Vagina (tissue), 2 donors: ENCODE measurements at places on chromosomes 7 and 10.

DNA sequence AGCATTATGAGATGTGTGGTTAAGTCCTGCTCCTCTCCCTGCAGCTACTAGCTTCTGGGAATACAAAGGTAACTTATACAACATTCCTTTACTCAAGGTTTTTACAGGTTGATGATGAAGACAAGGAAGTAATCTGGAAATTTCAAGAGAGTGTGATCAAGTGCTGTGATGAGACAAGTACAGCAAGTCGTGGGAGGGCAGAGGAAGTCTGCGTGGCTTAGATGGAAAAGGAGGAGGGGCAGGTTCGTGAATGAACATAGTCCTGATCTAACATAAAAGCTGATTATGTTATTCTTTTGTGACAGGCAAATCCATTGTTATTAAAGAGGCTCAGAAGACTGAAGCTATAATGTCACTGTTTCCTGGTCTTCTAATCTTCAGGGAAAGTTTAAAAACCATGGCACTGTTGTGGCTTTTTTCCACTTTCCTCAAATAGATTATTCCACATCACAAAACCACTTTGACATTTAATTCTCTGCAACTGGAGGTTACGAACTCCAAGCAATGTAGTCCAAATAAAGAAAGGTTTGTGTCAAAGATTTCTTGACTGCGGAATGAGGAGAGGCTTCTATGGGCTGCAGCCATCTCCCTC lies 84.1 kb downstream of the CPXM2 start:
- DNase-seq = no peak

DNA sequence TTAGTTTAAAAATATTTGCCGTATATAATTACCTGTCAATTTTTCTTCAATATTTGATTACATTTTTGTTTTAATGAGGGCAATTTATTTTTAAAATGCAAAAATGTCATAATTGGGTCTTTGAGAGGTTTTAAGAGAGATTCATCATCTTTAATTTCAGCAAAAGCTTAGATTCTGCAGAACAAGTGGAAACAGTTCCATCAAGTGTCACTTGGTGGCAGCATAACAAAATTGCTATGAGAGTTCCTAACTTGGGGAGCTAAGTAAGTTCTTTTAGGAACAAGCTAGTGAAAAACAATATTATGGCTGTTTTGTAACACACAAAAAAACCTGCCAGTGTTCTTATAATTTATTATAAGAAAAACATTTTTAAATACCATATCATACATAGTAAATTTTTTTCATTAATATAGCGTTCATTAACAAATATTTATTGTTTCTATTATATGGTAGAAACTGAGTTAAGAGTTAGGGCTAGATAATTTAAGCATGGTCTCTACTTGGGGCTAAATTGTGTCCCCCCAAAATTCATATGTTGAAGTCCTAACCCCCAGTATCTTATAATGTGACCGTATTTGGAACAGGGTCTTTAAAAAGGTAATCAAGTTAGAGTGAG lies 155.2 kb downstream of the MAGI2 start:
- no peak for DNase-seq

GRCh38 chr7:94067506-94067905 lies 63.4 kb upstream of the BET1 start:
- DNase-seq = no peak

GRCh38 chr10:19772972-19773371 lies 43.3 kb upstream of the PLXDC2 start:
- no peak for DNase-seq

DNA sequence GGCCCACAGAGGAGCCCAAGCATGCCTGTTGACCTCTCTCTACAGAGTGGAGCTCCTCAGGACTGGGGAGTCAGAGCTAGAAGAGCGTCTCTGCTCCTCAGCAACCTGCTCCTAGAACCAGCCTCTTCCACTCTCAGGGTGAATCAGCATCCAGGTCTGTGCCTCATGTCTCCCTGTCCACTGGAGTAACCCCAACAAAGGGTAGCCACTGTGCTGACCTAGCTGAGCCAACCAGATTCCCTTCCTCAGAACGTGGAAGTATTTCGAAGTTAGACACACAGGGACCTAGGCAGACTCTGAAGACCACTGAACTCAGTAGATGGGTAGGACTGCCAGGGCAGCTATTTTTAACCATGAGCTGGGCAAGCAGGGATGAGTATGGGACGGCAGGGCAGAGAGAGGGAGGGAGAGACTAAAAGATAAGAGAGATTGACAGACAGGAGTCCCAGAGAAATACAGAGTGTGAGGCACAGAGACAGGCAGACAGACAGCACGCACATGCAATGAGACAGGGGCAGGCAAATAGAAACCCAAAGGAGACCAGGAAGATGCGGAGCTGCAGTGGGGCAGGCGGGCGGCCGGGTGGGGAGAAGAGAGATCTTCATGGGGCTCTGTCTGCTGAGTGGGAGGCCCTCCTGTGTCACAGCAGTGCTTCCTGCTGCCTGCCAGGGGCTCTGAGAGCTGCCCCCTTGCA lies 56.7 kb downstream of the OSBPL3 start:
- no peak for DNase-seq

DNA sequence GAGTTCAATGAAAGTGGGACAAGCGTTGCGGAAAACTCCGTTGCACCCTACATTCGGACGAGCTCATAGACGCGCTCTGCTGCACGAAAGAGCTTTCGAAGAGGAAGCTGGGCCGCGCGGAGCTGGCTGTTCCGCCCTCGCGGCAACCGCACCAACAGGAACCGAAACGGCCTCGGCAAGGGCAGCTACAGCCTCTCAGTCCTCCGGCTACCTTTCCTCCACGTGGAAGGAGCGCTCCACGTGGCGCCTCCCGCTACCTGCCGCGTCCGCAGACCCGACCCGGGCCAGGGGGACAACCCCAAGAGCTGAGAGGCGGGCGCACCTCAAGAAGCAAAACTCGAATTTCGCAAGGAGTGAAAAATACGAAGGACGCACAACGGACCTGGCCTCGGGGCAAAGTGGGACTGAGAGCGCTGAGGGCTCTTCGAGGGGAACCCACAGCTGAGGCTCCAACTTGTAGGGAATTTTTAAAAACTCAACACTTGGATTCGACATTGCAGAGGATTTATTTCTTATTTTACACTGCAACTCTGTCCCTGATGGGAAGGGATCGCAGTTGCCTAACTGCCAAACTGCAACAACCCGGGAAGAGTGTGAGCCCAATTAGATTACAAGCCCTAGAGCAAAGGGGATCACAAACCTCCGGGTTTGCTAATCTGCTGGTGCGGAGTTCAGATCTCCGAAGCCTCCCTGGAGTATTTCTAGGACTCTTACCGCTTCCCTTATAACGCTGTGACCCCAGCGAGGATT lies 1.4 kb downstream of the HPSE2 start:
- no peak for DNase-seq

DNA sequence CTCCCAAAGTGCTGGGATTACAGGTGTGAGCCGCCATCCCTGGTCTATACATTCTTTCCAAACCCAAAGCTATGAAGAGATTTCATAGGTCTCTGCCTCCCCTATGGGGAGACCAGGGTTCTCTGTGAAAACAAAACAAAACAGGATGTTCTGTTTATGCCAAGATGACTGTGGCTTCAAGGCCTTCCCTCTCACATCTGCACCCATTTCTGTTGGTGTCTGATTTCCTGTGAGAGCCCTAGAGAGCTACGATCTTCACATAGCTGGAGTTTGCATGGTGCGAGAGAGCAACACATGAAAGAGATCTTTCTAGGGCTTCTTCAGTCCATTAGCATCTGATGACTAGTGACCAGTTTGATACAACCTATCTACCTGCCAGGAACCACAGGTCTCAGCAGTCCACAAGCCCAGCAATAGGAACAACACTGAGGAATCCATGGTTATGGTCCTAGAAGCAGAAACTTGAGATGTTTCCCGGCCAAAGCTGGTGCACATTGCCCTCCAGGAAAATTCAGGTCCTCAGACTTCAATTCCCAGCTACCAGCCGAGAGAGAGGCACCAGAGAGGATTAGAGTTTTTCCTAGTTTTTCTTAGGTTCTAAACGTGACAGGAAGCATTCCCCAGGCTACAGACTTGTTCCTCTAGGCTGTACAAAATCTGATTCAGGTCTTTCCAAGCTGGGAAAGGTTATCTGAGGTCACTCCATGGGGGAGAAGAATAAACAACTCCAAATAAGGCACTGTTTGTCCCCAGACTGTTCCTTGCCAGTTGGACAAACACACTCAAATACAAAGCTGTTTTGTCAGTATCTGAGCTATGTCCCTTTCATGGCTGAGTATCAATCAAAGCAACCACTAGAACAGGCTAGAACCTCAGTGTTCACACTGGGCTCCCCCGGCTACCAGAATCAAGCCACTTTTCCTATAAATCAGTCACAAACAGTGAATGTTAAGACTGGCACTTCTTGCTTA lies 259.7 kb downstream of the CALN1 start:
- no peak for DNase-seq

GRCh38 chr7:106823631-106824030 lies 41.5 kb upstream of the PIK3CG start:
- DNase-seq = peak; percentile 62

DNA sequence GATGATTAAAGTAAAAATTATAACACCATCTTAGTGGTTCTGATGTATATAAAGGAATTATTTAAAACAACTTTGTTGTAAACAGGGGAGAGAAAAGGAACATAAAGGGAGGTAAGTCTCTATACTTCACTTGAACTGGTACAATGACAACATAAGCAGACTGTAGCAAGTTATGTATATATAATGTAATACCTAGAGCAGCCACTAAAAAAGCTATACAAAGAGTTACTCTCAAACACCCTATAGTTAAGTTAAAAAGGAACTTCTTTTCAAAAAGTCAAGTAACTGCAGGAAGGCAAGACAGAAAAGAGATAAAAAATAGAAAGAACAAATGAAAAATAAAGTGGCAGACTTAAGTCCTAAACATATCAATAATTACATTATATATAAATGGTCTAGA lies 82.3 kb downstream of the ZNF503 start:
- no peak for DNase-seq

DNA sequence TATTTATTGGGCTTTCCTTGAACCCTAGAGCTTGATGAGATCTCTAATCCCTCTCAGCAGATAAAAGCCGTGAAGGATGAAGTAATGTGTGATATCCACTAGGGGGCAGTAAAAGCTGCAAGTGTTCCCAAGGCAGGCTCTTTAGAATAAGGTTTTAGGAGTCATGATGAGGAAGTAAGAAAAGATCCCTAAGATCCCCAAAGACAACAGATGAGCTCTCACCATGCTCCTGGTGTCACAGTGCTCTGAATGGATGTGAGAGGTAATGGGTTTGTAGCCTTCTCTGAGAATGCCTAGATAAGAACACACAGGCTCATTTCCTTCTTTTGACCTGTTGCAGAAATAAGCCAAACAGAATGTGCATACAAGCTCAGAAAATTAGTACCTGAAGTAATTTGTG lies 70.4 kb upstream of the ITPRID1 start:
- DNase-seq = no peak

DNA sequence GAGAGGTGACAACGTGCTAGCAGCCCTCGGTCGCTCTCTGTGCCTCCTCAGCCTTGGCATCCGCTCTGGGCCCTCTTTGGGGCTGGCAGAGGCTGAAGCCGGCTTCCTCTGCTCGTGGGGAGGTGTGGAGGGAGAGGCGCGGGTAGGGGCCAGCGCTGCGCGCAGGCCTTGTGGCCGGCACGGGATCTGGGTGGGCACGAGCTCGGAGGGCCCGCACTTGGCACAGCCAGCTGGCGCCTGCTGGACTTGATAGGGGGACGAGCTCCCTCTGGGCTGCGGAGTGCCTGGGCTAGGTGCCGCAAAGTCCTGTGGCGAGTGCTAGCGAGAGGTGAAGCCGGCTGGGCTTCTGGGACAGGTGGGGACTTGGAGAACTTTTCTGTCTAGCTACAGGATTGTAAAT lies 170.7 kb downstream of the EXOC4 start:
- no peak for DNase-seq
